ENCODE measurements at places on chromosomes 1 and 21. TPM values are rescaled to one million over a fixed set of nuclear protein-coding genes. Genes with fewer than 3 reads are reported as not detected.
A peak's percentile ranks its signal among the peaks of the same experiment; 100 is the strongest.

Gene PRAMEF1
- total RNA-seq: not detected

Gene TXNDC12
- total RNA-seq: 39.9 TPM

Gene WASF2
- total RNA-seq: 175 TPM

Gene ATAD3C
- total RNA-seq: 3.4 TPM

Gene PLEKHA6
- 0.17 TPM for total RNA-seq

Gene TTC24
- total RNA-seq: 2.3 TPM

GRCh38 chr1:69129538-69129937 is 438.2 kb upstream of the LRRC7 start:
- H3K36me3 ChIP-seq: no peaks in the 10 kb centered on the region
- no peak overlapping the region for H3K4me3 ChIP-seq
- H3K27me3 ChIP-seq: no peaks in the 10 kb centered on the region
- no peaks in the 10 kb centered on the region for H3K4me1 ChIP-seq
- no peak overlapping the region for H3K27ac ChIP-seq

DNA sequence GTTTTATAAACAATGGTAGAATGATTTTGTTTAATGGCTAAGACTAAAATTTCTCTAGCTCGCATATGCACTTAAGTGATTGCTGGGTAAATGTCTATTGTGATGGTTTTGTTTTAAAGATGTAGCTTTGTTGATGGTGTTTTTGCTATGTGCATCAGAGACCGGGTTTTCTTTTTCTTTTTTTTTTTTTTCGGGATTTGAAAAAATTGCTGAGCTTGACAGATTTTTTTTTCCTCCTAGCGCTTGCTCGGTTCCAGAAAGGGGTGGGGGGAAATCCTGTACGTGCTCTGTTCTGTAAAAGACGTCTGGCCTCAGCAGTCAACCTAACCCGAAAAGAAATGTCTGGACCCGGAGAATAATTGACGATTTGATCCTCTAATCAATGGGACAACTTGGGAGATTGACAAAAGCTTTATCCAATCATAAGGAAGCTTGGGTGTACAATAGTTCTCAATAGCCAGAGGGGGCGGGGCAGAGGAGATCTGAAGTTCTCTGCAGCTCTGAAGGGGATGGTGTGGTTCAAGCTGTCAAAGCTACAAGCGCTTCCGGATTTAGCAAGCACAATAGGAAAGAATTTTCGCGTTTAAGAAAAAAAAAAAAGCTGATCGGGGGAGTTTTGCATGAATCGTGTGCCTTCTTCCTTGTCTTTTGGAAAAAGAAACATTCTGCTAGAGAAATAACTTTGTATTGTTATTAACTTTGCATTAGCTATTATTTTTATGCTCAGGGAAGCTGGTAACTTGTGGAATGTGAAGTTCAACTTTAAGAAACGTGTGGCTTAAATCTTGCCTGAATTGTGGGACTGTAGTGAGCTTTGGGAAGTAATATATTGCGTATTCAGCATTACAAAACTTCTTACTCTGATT is 4.5 kb upstream of the NFIA start:
- DNase-seq: peak; percentile 76
- peaks cover 11% of the 10 kb centered on the region for H3K27me3 ChIP-seq
- H3K27ac ChIP-seq: peak overlapping the region; percentile 78
- H3K4me1 ChIP-seq: peaks cover 47% of the 10 kb centered on the region

DNA sequence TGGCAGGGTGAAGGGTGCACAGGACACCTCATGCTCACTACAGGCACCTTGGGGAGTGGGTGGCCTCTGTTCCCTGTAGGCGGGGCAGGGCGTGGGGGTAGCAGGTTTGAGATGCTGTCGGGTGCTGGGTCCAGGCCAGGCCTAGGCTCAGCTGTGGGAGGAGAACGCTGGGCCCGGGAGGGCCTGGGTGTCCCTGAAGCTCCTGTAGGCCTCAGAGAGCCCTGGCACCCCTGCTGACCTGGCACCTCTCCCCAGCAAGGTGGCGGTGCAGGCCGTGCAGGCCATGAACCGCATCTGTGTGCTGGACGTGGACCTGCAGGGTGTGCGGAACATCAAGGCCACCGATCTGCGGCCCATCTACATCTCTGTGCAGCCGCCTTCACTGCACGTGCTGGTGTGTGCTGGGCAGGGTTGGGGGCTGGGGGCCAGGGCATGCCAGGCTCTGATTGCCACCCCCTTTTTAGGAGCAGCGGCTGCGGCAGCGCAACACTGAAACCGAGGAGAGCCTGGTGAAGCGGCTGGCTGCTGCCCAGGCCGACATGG is 2.5 kb upstream of the GJC2 start:
- no peak overlapping the region for H3K4me3 ChIP-seq
- H3K4me1 ChIP-seq: peaks cover 24% of the 10 kb centered on the region
- no peaks in the 10 kb centered on the region for H3K27me3 ChIP-seq
- H3K36me3 ChIP-seq: peaks cover 23% of the 10 kb centered on the region
- no peak overlapping the region for H3K27ac ChIP-seq

DNA sequence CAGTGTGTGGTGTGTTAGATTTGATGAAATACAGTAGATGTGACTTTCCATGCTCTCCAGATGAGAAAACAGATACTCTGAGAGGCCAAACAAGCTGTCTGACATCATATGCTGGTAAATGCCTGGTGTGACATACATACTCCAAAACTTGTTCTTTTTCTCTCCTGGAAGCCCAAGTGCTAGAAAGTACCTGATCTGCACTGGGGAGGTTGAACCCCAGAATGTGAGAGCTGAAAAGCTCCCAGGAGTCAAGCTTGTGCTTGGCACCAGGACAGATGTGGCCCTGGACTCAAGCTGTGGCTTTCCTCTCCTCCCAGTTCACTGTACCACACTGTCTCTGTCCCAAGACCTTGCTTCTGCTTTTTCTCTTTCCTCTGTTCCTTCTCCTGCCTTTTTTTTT is 389.0 kb upstream of the USP24 start:
- H3K36me3 ChIP-seq: no peaks in the 10 kb centered on the region
- H3K4me3 ChIP-seq: no peak overlapping the region
- no peaks in the 10 kb centered on the region for H3K4me1 ChIP-seq
- no peaks in the 10 kb centered on the region for H3K27me3 ChIP-seq

GRCh38 chr1:62621907-62622306 is 24.6 kb downstream of the ANGPTL3 start:
- no peaks in the 10 kb centered on the region for H3K4me1 ChIP-seq
- no peak overlapping the region for H3K27ac ChIP-seq
- H3K4me3 ChIP-seq: no peak overlapping the region
- H3K27me3 ChIP-seq: no peaks in the 10 kb centered on the region

DNA sequence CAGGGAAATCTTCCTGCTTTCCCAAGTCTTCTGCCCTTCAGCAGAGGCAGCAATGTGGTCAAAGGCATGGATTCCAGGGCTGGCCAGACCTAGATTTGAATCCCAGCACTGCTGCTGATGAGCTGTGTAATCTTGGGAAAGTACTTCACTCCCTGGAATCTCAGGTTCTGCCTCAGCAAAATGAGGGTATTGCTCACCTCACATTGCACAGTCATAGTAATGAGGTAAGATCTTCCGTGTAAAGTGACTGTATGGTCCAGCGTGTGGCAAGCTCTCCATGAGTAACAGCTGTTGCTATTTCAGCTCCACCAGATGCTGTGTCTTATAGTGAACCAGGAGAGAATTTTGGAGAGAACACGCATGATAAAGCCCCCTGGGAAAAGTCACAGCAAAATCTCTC is 56.1 kb upstream of the F3 start:
- no peak for DNase-seq
- H3K4me1 ChIP-seq: no peaks in the 10 kb centered on the region
- no peak overlapping the region for H3K4me3 ChIP-seq
- H3K27me3 ChIP-seq: no peaks in the 10 kb centered on the region
- no peak overlapping the region for H3K27ac ChIP-seq

- no peaks in the 10 kb centered on the region for H3K4me1 ChIP-seq
- H3K27ac ChIP-seq: no peak overlapping the region
- no peak for DNase-seq
- no peak overlapping the region for H3K4me3 ChIP-seq
- no peaks in the 10 kb centered on the region for H3K36me3 ChIP-seq
- H3K27me3 ChIP-seq: no peaks in the 10 kb centered on the region
Measured at GRCh38 chr1:222251847-222252246, 296.1 kb downstream of the HHIPL2 start.

GRCh38 chr1:66269222-66269621 is 264.7 kb upstream of the SGIP1 start:
- no peak overlapping the region for H3K4me3 ChIP-seq
- peaks cover 6% of the 10 kb centered on the region for H3K4me1 ChIP-seq
- no peaks in the 10 kb centered on the region for H3K27me3 ChIP-seq
- H3K36me3 ChIP-seq: no peaks in the 10 kb centered on the region
- no peak overlapping the region for H3K27ac ChIP-seq
- no peak for DNase-seq

DNA sequence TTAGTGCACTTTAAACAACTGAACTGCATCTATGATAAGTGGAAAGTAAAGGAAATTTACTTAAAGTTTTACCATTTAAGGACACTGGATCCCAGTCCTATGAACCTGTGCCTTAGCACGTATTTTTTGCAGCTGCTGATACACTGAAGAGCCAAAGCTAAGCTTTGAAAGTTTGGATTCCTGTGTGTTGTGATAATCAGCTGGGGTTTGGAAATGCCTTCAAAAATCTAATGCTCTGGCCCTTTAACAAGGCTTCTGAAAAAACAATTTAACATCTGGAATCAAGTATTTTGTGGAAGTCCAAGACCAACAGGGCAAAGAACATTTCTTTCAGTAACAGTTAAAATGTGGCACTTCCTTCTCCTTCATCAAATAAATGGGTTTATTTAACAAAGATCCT is 51.8 kb downstream of the DDAH1 start:
- H3K27ac ChIP-seq: no peak overlapping the region
- no peaks in the 10 kb centered on the region for H3K4me1 ChIP-seq

GRCh38 chr1:209747580-209748262 is 8.1 kb upstream of the TRAF3IP3 start:
- H3K4me3 ChIP-seq: peak overlapping the region; percentile 66
- peak overlapping the region; percentile 76 for H3K27ac ChIP-seq
- peak; percentile 79 for DNase-seq
- H3K36me3 ChIP-seq: no peaks in the 10 kb centered on the region
- H3K4me1 ChIP-seq: peaks cover 53% of the 10 kb centered on the region
- H3K27me3 ChIP-seq: no peaks in the 10 kb centered on the region

DNA sequence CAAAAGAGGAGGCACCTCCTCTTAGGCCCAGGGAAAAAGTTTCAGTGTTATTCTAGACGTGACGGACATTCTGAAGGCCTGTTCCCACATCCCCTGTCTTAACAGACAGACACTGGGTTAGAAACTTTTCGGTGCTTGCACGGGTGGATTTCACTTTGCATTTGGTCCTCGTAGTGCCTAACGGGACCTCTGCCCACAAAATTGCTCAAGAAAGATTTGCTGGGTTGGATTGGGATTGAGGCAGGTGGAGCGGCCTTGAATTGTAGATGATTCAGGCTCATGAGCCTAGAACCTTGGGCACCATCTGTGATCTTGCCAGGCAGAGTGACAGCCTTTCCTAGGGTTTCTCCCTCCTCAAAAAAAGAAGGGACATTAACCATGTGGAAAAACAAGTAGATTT is 2.8 kb downstream of the PLA2G5 start:
- no peaks in the 10 kb centered on the region for H3K36me3 ChIP-seq
- peaks cover 5% of the 10 kb centered on the region for H3K27me3 ChIP-seq
- no peaks in the 10 kb centered on the region for H3K4me1 ChIP-seq

- DNase-seq: no peak
- no peak overlapping the region for H3K4me3 ChIP-seq
- H3K4me1 ChIP-seq: no peaks in the 10 kb centered on the region
- no peak overlapping the region for H3K27ac ChIP-seq
- H3K36me3 ChIP-seq: no peaks in the 10 kb centered on the region
Measured at GRCh38 chr1:209577346-209577745, 6.2 kb upstream of the CAMK1G start.

GRCh38 chr1:8165595-8166360 is 139.7 kb upstream of the ERRFI1 start:
- H3K27me3 ChIP-seq: no peaks in the 10 kb centered on the region
- no peak overlapping the region for H3K27ac ChIP-seq
- H3K36me3 ChIP-seq: no peaks in the 10 kb centered on the region
- peak; percentile 30 for DNase-seq
- no peak overlapping the region for H3K4me3 ChIP-seq

DNA sequence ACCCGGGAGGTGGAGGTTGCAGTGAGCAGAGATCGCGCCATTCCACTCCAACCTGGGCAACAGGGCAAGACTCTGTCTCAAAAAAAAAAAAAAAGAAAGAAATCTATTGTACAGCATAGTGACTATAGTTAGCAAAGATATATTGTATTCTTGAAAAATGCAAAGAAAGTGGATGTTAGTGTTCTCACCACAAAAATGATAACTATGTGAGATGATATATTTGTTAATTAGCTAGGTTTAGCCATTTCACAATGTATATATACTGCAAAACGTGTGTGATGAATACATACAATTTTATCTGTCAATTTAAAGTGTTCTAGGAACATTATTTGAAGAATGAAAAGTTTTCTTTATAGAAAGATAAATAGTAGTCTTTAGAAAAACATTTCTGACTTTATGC is 179.9 kb downstream of the AK5 start:
- H3K27ac ChIP-seq: no peak overlapping the region
- DNase-seq: no peak
- H3K4me3 ChIP-seq: no peak overlapping the region
- H3K4me1 ChIP-seq: no peaks in the 10 kb centered on the region

DNA sequence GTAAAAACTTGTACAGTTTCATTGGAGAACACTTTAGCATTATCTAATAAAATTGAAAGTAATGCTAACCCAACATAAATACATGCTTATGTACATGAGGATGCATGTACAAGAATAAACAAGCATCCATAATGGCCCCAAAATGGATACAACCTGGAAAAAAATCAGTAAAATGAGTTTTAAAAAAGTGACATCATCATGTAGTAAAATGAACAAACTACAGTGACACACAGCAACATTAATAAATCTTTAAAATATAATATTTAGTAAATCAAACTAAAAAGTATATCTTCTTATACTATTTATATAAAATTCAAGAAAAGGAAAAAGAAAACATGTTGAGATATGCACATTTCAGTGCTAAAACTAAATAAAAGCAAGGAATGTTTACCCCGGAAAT is 140.5 kb downstream of the CLEC20A start:
- H3K36me3 ChIP-seq: no peaks in the 10 kb centered on the region
- no peak for DNase-seq
- H3K4me1 ChIP-seq: no peaks in the 10 kb centered on the region
- H3K4me3 ChIP-seq: no peak overlapping the region
- H3K27me3 ChIP-seq: no peaks in the 10 kb centered on the region

DNA sequence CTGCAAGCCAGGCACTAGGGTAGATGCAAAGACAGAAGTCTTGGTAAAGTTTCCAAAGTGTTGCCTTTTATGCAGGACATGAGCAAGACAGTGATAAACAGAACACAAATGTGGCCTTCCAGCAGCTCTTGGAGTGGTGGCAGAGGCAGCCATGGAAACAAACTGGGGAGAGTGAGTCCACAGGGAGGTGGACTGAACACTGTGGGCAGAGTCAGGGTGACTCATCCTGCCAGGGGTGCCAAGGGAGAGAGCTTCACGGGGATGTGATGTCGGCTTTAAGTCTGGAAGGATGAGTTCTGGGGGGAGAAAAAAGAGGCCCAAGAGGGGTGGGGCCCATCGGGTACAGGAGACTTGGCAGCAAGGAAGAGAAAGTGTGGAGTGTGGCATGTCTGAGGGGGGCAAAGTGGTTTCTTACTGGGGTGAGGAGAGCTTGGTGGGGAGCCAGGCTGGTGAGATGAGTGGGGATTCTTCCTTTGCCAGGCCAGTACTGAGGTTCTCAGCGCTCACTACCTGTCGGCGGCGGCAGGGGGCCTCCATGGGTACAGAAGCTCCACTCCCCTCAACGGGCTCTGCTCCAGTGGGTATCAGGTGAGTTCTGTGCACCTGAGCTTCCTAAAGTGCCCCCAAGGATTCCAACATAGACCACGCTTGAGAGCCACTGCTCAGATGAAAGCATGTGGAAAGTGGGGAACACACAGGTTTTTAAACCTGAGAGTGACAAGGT is 41.8 kb downstream of the KIAA0040 start:
- H3K36me3 ChIP-seq: no peaks in the 10 kb centered on the region
- H3K4me1 ChIP-seq: peaks cover 14% of the 10 kb centered on the region
- H3K27me3 ChIP-seq: peaks cover 8% of the 10 kb centered on the region
- no peak overlapping the region for H3K27ac ChIP-seq

Data from CD4-positive, CD25-positive, alpha-beta regulatory T cell (primary cell).